ENCODE measurements at places on chromosomes 2 and 18. TPM values are rescaled to one million over a fixed set of nuclear protein-coding genes. Genes with fewer than 3 reads are reported as not detected.
A peak's percentile ranks its signal among the peaks of the same experiment; 100 is the strongest.

Gene LRATD1
- total RNA-seq, result not detected

DNA sequence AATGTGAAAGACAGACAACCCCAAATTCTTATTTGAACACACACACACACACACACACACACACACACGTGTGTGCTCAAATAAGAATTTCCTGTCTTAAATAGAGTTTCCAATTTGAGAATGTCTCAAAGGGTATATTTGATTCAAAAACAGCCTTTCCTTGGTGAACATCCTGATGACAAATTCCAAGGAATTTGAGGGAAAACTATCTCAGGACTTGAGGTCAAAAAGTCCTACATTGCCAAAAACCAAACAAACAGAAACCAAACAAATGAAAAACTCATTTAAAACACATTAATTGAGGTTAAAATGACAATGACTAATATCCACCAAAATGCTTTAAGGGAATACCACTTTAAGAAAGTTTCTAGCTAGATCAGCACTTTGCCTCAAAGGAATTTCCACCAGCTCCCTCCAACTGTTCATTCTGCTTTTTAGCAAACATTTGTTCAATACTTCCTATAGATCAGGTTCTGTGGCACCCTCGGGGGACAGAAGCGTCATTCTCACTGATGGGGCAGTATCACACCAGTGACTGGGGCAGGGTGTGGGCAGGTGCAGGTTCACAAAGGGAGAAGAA, 232.1 kb upstream of the TRIB2 start:
- no peak for DNase-seq
- peaks cover 36% of the 10 kb centered on the region for H3K4me1 ChIP-seq
- H3K27me3 ChIP-seq, result no peaks in the 10 kb centered on the region
- H3K27ac ChIP-seq, result no peak overlapping the region
- H3K36me3 ChIP-seq, result peaks cover 4% of the 10 kb centered on the region
- no peak overlapping the region for H3K4me3 ChIP-seq

DNA sequence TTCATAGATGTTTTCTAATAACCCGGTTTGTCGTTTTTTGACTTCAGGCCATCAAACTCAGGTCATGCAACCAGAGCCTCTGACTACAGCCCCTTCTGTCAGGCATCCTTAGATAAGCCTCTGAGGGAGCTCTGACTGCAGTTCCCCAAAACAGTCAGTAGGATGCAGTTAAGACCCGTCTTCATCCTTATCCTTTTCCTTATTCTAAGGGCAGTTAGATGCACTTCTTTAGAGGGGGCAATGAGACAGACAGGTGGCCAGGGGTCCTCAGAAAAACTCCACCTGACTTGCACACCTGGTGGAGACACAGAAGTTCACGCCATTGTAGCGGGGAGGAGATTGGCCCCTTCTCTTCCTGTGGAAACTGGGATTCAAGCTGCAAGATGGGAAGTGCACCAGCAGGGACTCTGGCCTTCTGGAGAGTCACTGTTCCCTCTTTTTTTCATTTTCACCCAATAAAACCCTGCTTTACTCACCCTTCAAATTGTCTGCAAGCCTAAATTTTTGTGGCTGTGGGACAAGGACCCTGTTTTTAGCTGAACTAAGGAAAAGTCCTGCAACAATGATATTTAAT, 104.8 kb upstream of the TFPI start:
- H3K4me1 ChIP-seq, result no peaks in the 10 kb centered on the region
- no peak overlapping the region for H3K27ac ChIP-seq
- no peak for DNase-seq
- H3K27me3 ChIP-seq, result no peaks in the 10 kb centered on the region
- H3K4me3 ChIP-seq, result no peak overlapping the region
- no peaks in the 10 kb centered on the region for H3K36me3 ChIP-seq

DNA sequence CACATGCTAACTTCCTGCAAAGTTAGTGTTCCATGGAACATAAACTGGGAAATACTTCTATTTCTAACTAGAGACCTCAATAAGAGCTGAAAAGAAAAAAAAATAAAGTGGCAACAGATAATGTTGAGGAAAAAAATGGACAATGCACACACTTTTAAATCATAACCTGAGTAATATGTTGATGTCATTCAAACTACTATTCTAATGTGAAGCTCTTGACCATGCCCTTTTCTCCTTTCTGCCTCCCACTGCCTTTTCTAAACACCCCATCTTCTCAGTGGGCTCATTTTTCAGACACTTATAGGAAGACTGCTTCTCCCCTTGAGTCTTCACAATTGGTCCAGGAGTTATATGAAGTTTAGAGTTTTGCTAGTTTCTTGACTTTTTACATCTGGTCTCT, 280.9 kb upstream of the NT5C1B start:
- H3K27me3 ChIP-seq, result no peaks in the 10 kb centered on the region
- no peak for DNase-seq
- no peaks in the 10 kb centered on the region for H3K4me1 ChIP-seq
- H3K4me3 ChIP-seq, result no peak overlapping the region
- no peak overlapping the region for H3K27ac ChIP-seq

DNA sequence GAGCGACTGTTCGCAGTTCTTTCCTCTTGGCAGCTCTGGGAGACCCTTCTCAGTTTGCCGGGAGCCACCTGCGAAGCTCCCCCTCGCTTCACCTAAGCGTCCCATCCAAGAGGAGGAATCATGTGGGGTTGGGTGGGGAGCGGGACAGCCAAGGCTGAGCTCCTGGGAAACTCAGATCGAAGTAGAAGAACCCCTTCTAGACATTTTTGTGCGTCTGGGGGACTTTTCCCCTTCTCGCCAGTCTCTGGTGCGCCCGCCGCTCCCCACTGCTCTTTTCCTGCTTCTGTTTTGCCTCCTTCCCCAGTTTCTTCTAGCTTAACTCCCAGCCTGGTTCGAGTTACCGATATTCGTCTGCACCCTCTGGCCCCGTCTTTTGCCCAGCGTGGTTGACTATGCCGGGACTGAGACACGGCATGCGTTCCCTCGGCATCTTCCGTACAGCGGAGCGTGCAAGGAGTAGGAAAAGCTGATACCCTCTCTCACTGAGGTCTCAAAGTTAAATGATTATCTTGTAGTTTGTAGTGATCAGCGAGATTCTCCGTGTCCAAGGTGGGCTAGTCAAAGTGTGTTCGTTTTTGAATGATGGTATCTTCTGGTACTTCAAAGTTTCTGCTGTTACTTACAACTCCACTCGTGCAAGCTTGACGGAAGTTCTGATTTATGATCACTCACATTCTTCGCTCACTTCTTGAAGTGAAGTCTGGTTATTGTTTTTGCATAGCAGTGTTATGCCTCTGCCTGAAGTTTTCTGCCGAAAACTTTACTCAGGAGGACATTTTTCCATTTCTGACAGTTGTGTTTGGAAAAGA, 664 bp downstream of the CAMKMT start:
- peaks cover 46% of the 10 kb centered on the region for H3K4me1 ChIP-seq
- peak overlapping the region; percentile 99 for H3K27ac ChIP-seq
- H3K27me3 ChIP-seq, result no peaks in the 10 kb centered on the region
- peaks cover 4% of the 10 kb centered on the region for H3K36me3 ChIP-seq

DNA sequence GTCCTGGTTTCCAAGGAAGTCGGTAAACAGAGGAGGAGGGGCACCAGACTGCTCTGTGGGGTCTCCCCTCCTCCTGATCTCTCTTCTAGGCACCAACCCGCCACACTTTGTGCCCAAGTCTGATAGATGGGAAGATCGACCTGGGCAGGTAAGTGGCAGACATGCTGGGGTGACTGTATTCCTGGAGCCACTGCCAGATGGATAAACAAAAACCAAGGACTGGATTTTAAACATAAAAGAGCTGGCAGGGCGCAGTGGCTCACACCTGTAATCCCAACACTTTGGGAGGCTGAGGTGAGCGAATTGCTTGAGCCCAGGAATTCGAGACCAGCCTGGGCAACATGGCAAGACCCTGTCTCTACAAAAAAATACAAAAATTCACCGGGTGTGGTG, 181.2 kb downstream of the ANAPC1 start:
- no peak overlapping the region for H3K27ac ChIP-seq
- no peak for DNase-seq
- H3K36me3 ChIP-seq, result no peaks in the 10 kb centered on the region
- peaks cover 72% of the 10 kb centered on the region for H3K4me1 ChIP-seq

Gene G6PC2
- not detected for total RNA-seq

GRCh38 chr2:239601880-239602279, 201.1 kb upstream of the HDAC4 start:
- H3K4me3 ChIP-seq, result no peak overlapping the region
- peaks cover 27% of the 10 kb centered on the region for H3K4me1 ChIP-seq
- H3K27me3 ChIP-seq, result peaks cover 23% of the 10 kb centered on the region
- no peak for DNase-seq

Gene NETO1
- total RNA-seq, result not detected

GRCh38 chr2:157822993-157823392, 53.1 kb downstream of the ACVR1 start:
- H3K4me3 ChIP-seq, result no peak overlapping the region
- no peaks in the 10 kb centered on the region for H3K27me3 ChIP-seq
- H3K36me3 ChIP-seq, result peaks cover 25% of the 10 kb centered on the region
- H3K4me1 ChIP-seq, result peaks cover 6% of the 10 kb centered on the region
- no peak overlapping the region for H3K27ac ChIP-seq
- no peak for DNase-seq

- no peaks in the 10 kb centered on the region for H3K4me1 ChIP-seq
- H3K4me3 ChIP-seq, result no peak overlapping the region
- DNase-seq, result no peak
- H3K27me3 ChIP-seq, result no peaks in the 10 kb centered on the region
- H3K36me3 ChIP-seq, result no peaks in the 10 kb centered on the region
Observed at GRCh38 chr18:27198036-27198435, 12.9 kb upstream of the CHST9 start.

Gene TBC1D8
- total RNA-seq, result 0.45 TPM

DNA sequence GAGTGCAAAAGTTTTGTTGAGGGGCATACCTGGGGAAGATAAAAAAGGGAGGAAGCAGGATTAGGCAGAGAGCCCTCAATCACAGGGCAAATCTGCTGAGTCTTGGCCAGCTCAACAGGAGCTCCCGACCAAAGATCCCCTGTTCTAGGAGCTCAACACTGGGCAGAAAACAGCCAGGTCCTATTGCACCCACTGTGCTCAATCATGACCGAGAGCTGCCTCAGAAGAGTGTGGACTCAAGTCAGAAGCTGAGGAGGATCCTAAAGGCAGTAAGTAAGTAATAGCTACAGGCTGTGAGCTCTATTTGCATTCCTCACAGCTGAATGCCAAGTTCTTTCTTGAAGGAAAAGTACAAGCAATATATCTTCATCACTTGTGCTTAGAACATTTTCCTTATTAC, 334.4 kb upstream of the NRP2 start:
- no peaks in the 10 kb centered on the region for H3K36me3 ChIP-seq
- H3K4me1 ChIP-seq, result no peaks in the 10 kb centered on the region
- no peak for DNase-seq

DNA sequence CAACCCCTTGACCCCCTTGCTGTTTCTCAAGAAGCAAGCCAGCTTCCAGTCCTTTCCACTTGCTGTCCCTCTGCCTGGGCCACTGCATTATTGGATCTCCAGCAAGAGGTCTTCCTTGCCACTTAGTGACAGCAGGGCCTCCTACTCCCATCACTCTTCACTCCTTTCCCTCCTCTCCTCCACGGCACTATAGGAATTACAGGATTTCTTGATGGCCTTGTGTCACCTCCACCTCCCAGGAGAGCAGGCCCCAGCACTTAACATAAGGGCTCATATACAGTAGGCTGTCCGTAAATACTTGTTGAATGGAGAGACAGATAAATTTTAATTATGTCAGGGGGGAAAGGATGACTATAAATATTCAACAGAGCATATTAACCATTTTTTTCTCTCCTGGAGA, 129.4 kb downstream of the SP3 start:
- no peak for DNase-seq
- peaks cover 15% of the 10 kb centered on the region for H3K27me3 ChIP-seq
- no peaks in the 10 kb centered on the region for H3K4me1 ChIP-seq

Gene ASPRV1
- total RNA-seq, result 1.8 TPM

Gene CKAP2L
- 68.8 TPM for total RNA-seq

DNA sequence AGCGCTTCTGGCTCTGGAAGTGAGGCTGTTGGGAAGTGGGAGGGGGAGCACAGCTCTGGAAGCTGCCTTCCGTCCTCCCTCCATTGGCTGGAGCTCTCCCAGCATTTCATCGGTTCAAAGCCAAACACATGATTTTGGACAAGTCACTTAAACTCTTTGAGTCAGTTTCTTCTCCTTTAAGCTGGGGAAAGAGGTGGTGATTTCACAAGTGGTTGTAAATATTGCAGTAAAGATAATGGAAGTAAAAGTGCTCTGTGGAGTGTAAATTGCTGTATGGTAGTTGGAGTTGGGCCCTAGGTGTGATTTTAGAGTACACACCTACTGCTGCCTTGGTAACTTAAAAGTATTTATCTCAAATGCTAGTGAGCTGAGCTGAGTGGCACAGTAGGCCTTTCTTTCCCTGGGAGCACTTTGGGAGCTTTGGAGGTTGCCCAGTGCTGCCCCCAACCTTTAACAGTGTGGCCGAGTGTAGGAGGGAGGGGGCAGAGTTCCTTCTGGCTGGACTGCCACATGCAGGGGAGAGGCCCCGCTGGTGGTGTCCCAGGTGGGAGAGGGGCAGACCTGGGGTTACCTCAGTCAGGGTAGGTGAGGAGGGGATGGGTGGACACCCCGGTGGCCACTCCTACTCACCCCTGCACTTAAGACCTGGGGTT, 54.7 kb downstream of the ASAP2 start:
- no peak overlapping the region for H3K4me3 ChIP-seq
- no peak overlapping the region for H3K27ac ChIP-seq
- DNase-seq, result no peak

Gene ALPI
- not detected for total RNA-seq

DNA sequence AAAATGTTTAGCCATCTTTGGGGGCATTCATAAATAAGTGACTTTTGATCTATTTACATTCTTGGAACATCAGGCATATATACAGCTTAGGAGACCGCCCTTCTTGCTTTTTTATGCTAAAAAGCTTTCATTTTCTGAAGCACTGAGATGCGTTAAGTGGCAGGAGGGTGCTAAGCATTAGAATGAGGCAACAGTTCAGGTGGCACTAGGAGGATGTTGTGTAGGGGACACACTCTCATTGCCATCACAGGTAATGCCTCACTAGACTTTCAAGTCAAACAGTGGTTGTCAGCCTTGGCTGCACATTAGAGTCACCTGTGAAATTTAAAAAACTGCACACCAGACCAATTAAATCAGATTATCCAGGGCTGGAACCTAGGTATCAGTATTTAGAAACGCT, 39.1 kb downstream of the EHBP1 start:
- no peaks in the 10 kb centered on the region for H3K27me3 ChIP-seq
- no peak overlapping the region for H3K27ac ChIP-seq
- no peak overlapping the region for H3K4me3 ChIP-seq
- peaks cover 7% of the 10 kb centered on the region for H3K36me3 ChIP-seq
- no peaks in the 10 kb centered on the region for H3K4me1 ChIP-seq

DNA sequence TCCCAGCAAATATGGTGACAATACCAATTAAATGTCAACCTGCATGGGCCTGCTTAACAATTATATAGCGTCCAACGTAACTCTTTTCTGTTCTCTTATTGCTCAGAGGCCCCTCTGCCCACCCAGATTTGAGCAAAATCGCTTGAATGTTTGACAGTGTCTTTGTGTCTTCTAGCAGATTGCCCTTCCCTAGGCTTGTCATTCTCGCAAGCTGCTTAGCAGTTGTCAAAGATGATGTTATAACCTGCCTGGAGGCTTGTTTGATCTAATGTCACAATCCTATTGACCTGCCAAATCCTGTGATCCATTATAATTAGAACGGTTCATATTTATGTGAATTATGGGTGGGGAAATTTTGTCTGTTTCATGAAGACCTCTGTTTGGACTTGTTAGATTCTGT, 108.8 kb downstream of the FARSB start:
- DNase-seq, result no peak
- no peaks in the 10 kb centered on the region for H3K36me3 ChIP-seq
- H3K27me3 ChIP-seq, result peaks cover 21% of the 10 kb centered on the region
- H3K4me3 ChIP-seq, result no peak overlapping the region
- no peak overlapping the region for H3K27ac ChIP-seq
- H3K4me1 ChIP-seq, result no peaks in the 10 kb centered on the region

Data from activated CD8-positive, alpha-beta memory T cell treated with anti-CD3 and anti-CD28 coated beads, Interleukin-2, amount 10 ng/mL, durations not matched to agents 7 days and 5 days (primary cell).